ENCODE measurements at places on chromosomes 5 and 9. TPM values are rescaled to one million over a fixed set of nuclear protein-coding genes. Genes with fewer than 3 reads are reported as not detected.

SHISAL2B gene
- not detected for total RNA-seq

GRIN1 gene
- 0.40 TPM for total RNA-seq

TEX48 gene
- total RNA-seq = 0.48 TPM

VAV2 gene
- total RNA-seq = 2.4 TPM

CEP72 gene
- 24.2 TPM for total RNA-seq

AFAP1L1 gene
- total RNA-seq = not detected

DNA sequence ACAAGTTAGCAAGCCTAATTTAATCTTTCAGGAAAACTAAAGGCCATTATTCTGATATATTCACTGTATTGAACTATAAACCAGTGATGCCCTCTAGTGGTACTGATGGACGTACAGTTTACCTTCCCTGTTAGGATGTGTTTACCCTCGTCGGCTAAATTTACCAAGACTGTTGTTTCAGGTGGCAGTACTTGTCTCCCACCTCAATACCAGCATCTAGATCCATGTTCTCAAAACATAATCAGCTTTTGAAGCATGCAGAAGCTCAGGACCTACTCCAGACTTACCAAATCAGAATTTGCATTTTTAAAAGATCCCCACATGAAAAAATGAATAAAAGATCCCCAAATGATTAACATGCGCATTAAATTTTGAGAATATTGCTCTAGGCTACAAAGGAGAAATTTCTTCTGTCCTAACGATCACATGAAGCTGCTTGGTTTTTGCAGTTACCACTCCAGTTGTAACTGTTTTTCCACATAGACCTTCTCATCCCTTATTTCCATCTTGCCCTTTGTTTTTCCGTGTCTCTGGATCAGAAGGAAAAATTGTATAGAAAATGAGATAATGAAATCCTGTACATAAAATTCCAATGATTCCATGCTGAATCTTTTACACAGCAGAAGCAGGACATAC is 3.2 kb upstream of the BAAT start:
- peaks cover 51% of the 10 kb centered on the region for H3K36me3 ChIP-seq
- H3K27me3 ChIP-seq = peaks cover 2% of the 10 kb centered on the region
- no peak overlapping the region for H3K27ac ChIP-seq
- peaks cover 8% of the 10 kb centered on the region for H3K4me1 ChIP-seq
- no peak overlapping the region for H3K4me3 ChIP-seq
- DNase-seq = no peak

GRCh38 chr9:89588271-89588879 is 16.4 kb upstream of the GADD45G start:
- no peak for DNase-seq
- no peaks in the 10 kb centered on the region for H3K36me3 ChIP-seq
- H3K4me1 ChIP-seq = no peaks in the 10 kb centered on the region
- peaks cover 46% of the 10 kb centered on the region for H3K27me3 ChIP-seq

DNA sequence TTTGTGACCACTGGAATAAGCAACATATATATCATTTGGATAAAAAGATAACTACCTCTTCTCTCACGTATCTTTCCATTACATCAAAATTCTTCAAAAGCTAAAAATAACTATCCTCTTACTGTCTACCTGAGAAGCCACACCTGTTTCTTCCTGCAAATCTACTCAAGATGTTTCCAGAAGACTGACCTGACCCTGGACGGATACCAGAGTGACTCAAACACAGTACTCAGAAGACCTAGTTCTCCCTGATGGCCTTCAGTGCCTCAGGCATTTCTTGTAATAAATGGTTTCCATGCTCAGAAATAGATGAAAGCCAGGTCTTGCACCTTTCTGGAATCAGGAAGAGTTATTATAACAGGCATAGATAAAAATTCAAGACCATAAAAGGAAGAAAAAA is 245.9 kb upstream of the PIK3R1 start:
- DNase-seq = no peak
- H3K4me3 ChIP-seq = no peak overlapping the region
- no peaks in the 10 kb centered on the region for H3K27me3 ChIP-seq

DNA sequence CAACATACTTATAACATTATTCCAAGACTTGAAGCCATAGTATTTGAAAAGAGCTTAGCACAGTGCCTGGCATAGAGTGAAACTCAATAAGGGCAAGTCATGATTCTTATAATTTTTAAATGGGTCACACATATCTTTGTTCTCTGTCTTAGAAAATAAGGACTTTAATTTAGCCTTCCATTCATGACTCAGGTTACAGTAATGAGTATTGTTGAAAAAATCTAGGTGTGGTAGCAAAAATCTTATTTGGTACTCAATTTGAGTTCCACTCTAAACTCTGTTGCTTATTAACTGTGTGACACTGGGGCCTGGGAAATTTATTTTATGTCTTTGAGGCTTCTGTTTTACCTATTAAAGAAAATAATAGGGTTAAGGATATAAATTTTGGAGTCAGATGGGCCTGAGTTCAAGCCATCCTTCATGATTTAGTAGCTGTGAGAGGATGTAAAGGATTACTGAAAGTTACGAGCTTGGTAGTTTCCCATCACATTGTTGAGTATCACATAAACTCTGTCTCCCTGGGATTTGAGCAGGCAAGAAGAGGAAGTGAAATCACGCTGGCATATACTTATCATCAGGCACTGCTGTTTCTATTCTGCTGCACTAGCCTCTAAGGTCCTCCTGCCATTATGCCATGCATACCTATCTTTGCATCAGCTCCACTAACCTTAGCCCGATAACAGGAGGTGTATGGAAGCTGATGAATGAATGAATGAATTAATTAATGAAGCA is 1.5 kb downstream of the SPINK9 start:
- H3K36me3 ChIP-seq = no peaks in the 10 kb centered on the region
- no peak for DNase-seq
- no peaks in the 10 kb centered on the region for H3K27me3 ChIP-seq
- H3K27ac ChIP-seq = no peak overlapping the region

GRCh38 chr5:127418974-127419682 is 98.3 kb upstream of the PRRC1 start:
- DNase-seq = no peak
- H3K4me1 ChIP-seq = no peaks in the 10 kb centered on the region
- H3K27ac ChIP-seq = no peak overlapping the region
- no peaks in the 10 kb centered on the region for H3K36me3 ChIP-seq
- H3K27me3 ChIP-seq = no peaks in the 10 kb centered on the region

GRCh38 chr9:17521100-17521855 is 57.6 kb upstream of the SH3GL2 start:
- H3K27me3 ChIP-seq = no peaks in the 10 kb centered on the region
- no peak overlapping the region for H3K4me3 ChIP-seq
- DNase-seq = no peak
- no peaks in the 10 kb centered on the region for H3K36me3 ChIP-seq
- no peaks in the 10 kb centered on the region for H3K4me1 ChIP-seq
- H3K27ac ChIP-seq = no peak overlapping the region

- H3K27ac ChIP-seq = no peak overlapping the region
- no peak overlapping the region for H3K4me3 ChIP-seq
- peaks cover 12% of the 10 kb centered on the region for H3K36me3 ChIP-seq
Measured at GRCh38 chr9:3497857-3498256, 27.9 kb downstream of the RFX3 start.

DNA sequence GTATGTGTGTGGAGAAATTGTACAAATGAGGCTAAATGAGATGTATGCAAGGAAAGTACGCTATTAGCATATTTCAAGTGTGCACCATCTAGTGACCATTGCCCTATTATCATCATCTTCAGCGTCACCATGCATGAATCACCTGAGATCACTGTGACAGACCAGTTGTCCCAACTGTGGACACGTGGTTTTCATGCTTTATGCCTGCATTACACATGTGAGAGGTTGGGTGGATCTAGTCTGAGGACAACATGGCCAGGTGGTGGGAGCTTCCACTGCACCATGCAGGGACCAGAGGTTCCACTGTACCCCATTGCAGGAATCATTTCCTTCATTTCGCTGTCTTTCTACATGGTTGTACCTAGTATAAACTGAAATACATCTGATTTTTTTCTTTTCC is 329.8 kb downstream of the SLIT3 start:
- no peak overlapping the region for H3K27ac ChIP-seq
- peaks cover 5% of the 10 kb centered on the region for H3K27me3 ChIP-seq
- no peaks in the 10 kb centered on the region for H3K36me3 ChIP-seq
- H3K4me1 ChIP-seq = no peaks in the 10 kb centered on the region

DNA sequence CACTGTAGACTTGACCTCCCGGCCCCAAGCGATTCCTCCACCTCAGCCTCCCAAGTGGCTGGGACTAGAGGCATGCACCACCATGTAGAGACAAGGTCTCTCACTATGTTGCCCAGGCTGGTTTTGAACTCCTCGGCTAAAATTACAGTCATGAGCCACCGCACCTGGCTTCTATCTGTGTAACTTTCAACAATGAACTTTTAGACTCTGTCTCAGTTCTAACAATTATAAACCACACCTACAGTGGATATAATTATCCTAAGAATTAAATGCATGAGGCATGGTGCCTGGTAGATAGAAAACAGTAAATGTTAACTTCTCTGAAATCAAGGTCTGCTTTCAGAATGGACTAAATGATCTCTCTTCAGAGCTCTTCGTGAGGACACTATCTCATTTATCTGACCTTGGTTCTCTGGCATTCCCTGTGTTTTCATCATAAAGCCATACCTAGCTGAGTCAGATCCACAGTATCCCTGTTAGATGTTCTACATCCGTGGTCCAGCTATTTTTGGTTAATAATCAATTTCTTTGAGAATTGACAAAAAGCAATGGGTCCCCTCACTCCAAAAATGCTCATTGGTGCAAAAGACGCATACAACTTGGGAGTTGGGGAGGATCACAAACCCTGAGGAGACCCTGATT is 7.2 kb downstream of the HAVCR1 start:
- H3K4me1 ChIP-seq = peaks cover 28% of the 10 kb centered on the region
- H3K27ac ChIP-seq = no peak overlapping the region
- H3K27me3 ChIP-seq = peaks cover 2% of the 10 kb centered on the region
- H3K36me3 ChIP-seq = peaks cover 35% of the 10 kb centered on the region
- DNase-seq = no peak
- H3K4me3 ChIP-seq = no peak overlapping the region

GRCh38 chr9:14768405-14769229 is 46.1 kb upstream of the CER1 start:
- no peak overlapping the region for H3K27ac ChIP-seq
- no peak overlapping the region for H3K4me3 ChIP-seq
- H3K4me1 ChIP-seq = no peaks in the 10 kb centered on the region
- H3K27me3 ChIP-seq = peaks cover 16% of the 10 kb centered on the region
- no peaks in the 10 kb centered on the region for H3K36me3 ChIP-seq
